Stimulated activated CD4-positive, alpha-beta T cell treated with anti-CD3 and anti-CD28 coated beads, Interleukin-1b, Interleukin-23, amount 100 ng/mL, for 4 hours (primary cell): ENCODE measurements at places on chromosomes 3 and 15.
A peak's percentile ranks its signal among the peaks of the same experiment; 100 is the strongest.

- no peak for DNase-seq
These were observed 74.9 kb downstream of the SIDT1 start for GRCh38 chr3:113607219-113607596.

DNA sequence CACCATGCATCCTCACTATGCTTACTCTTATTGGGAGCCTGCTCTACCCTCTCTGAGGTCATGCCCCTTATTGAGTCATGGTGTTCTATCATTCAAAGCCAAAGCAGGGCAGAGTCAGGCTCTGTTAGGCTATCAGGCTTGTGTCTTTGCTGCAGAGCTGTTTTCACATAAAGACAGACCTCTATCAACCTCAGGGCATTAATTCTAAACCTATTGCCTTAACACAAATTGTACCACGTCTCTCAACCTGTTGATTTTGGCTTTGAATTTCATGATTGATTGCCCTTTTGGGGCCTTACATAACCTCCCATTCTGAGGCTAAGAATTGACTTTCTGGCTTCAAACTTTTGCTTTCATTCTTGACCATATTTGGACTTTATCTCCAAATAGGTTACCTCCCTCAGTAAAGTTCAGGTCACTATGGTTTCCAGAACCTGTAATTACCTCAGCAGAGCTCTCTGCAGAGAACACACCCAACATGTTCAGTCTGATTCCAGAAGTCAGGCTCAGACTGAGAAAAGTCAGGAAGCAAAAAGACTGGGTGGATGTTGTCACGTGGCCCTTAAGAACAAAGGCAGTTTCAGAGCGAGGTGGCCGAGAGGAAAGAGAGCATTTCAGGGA, 221.4 kb upstream of the NANOGP8 start:
- no peak for DNase-seq

GRCh38 chr3:4531478-4532025, 38.4 kb downstream of the ITPR1 start:
- DNase-seq: no peak

GRCh38 chr3:99648516-99648915, 10.1 kb downstream of the COL8A1 start:
- no peak for DNase-seq

DNA sequence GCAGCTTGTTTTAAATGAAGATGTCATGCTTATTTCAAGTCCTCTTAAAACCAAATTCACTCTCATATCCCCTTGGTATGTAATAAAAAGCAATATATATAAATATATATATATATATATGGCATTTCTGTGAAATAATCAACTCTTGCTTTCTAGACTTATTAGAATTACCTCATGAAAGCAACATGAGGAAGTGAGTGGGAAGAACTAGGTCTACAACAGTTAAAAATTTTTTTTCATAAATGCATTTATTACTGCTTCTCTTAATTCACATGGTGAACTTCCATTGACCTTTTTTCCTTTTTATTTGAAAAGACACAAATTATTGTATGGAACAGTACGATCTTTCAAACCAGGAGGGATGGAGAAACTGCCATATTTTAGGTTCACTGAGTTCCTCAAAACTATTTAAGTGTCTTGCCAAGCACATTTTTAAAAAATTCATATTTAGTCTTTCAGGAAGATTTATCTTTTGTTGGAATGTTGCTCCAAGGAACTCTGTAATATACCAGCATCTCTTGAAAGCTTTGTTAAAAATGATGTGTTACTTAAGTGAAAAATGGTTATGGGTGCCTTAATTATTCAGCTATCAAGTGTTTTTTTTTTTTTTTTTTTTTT, 185.2 kb downstream of the GHSR start:
- no peak for DNase-seq

- no peak for DNase-seq
These were observed 97.0 kb downstream of the SAMMSON start for GRCh38 chr3:70096376-70097066.

DNA sequence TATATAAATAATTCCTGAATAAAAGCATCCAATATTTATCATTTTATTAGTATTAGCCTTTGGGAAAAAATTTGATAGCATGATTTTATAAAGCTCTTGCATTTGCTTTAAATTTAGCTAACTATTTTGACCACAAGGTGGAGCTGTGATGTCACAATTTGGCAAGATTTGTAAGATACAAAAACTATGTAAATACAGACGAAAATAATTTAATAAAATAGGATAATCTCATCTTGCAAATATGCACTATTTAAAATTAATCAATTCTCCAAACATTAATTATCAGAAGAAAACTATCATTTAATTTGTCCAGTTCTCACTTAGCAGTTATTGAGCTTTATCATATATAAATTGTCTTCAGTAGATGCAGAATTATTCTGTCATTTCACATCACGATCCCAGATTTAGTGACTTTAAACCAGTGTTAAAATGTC, 95.4 kb downstream of the PLOD2 start:
- DNase-seq: no peak

DNA sequence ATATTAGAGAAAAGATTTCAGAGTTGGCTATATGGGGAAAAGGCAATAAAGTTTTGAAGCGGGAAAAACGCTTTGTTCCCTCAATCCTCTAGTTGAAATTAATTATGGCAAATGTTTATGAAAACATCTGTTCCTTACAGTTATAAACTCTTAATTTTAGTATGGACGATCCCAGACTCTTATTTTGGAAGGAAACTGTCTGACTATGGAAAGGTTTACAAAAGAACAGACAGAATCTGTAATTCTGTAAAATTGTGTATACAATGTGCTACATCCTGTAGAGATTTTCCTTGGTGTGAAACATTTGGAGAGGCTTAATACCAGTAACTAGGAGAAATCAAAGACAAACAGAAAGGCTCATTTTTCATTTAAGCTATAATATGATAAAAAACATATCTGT, 311.8 kb downstream of the TBC1D5 start:
- DNase-seq: no peak

DNA sequence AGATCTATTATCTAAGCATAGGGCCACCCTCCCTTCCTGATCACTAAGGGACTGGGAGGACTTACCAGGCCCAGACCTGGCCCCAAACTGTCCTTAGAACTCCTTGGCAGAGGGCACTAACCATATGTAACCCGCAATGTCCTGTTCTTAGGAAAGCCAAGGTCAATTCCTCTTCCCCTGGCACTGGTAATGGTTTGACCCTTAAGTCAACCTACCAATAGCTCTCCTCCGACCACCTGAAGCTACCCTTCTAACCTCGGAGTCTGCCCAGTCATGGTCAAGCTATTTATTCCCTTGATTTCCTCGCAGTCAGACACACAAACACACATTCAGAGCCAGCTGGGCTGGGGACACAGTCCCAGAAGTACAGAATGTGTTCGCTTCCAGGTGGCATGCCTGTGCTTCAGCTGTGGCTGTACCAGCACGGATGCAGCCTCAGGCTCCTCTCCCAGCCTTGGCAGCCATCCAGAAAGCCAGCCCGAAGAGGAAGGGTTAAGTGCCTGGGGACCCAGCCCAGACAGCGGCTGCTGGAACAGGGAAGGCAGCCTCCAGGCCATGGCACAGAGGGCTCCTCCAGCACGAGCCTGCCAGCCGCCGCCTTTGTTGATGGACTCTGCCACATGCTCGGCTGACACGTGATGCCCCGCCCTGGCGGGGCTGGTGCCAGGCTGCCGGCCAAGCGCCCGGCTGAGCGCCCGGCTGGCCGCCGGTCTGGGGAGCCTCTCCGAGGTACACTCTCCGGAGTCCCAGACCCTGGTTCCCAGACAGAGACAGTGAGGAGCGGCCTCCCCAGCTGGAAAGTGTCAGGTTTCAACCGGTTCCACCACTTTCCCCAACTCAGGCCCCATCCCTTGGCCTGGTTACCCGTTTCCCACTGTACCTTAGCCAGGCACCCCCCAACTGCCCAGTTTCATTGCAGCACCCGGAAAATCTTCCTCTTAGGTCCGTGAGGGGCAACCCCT, 5.5 kb downstream of the BMF start:
- DNase-seq: no peak

DNA sequence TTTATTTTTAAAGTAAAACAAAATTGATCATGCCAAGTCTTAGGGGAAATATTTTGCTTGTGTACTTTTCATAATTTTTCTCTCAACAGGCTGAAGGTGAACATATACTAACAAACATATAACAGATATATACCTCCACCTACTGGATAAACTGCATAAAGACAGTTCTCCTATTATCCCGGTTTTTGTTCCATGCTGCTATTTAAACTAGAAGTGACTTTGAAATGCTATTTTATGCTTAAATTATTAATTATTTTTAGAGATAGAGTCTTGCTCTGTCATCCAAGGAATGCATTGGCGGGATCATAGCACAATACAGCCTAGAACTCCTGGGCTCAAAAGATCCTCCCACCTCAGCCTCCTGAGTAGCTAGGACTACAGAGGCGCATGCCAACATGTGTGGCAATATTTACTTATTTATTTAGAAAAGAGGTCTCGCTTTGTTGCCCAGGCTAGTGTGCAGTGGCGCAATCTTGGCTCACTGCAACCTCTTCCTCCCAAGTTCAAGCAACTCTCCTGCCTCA, 49.8 kb downstream of the ST3GAL6 start:
- no peak for DNase-seq

GRCh38 chr3:196650740-196651311, 11.3 kb downstream of the NRROS start:
- no peak for DNase-seq

GRCh38 chr15:71278989-71279756, 163.9 kb downstream of the THSD4 start:
- no peak for DNase-seq

DNA sequence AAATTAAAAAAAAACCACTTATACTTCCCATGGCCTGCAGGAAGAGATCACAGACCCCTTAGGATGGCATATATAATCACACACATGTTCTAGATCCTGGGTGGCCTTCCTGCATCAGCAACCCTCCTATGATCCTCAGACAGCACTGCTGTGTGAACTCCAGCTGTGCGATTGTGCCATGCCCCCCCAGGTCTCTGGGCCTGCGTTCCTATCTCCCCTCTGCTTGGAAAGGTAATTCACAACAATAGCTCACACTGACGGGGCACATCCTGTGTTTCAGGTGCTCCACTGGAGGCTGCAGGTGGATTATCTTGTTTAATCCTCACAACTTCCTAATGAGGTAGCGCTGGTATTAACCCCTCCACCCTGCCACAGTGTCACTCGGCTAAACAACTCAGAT, 71.2 kb upstream of the GLCE start:
- DNase-seq: no peak

DNA sequence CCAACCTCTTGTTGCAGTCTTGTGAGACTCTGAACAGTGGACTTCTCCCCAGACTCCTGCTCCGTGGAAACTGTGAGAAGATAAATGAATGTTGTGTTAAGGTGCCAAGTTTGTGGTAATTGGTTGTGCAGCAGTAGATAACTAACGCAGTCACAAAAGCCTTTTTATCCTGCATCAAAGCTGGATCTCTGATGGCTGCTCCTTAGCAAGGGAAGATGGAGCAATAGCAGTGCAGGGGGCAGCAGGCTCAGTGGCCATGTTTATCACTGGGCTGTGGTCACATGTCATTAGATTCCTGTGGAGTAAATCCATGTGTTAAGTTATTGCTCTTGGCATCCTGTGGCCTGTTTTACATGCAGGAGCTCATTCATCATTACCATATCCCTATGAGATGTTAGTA, 13.5 kb downstream of the CMTM7 start:
- DNase-seq: no peak

DNA sequence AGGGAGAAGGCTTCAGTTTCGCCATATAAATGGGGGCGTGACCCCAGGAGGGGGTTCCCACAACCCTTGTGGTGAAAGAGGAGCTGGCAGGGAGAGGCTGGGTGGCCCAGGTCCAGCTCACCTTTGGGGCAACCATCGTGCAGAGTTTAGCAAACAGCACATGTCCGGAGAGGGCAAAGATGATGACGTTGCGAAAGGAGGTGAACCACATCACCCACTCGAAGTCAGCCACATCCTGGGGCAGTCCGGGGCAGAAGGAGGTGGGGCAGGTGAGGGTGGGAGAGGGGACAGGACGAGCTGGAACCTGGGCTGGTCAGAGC, 3.7 kb downstream of the HHATL start:
- DNase-seq: no peak

GRCh38 chr3:135918600-135918999, 46.9 kb upstream of the PPP2R3A start:
- no peak for DNase-seq

GRCh38 chr3:128383316-128384235, 83.1 kb downstream of the DNAJB8 start:
- peak; percentile 50 for DNase-seq
